ENCODE measurements at places on chromosomes 11 and 22. TPM values are rescaled to one million over a fixed set of nuclear protein-coding genes. Genes with fewer than 3 reads are reported as not detected.

- no peak for DNase-seq
These were observed 27.1 kb downstream of the EHF start for GRCh38 chr11:34648036-34648435.

GRCh38 chr11:77580712-77581337 is 8.9 kb upstream of the AQP11 start:
- peak; percentile 55 for DNase-seq

DNA sequence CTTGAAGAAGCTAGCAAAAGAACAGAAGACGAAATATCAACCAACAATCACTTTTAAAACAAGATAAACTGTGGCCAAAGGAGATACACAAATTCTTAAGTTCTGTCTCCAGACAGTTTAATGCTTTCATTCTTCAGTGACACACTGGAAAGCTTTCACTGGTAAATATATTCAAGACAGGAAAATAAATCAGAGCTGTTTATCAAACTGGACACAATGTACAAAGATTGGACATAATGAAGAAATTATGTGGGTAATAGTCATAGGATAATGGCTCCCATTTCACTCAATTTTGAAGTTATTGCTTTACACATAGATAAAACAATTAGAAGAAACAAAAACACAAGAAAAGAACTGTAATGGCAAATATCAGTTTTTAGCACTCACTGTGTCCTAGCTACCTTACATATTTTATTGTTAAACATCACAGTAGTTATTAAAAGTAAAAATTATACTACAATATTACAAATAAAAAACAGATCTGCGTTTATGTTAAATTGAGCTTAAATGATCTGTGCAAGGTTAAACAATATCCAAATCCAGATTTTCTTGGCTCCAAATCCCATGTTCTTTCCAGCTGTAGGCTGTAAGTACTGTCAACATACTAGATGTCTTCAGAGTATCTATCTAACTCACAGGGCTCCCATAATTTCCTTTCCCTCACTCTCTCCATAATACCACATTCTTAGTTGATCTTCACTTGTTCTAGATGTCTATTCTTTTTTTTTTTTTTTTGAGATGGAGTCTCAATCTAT is 38.6 kb upstream of the NOX4 start:
- DNase-seq: no peak

- peak; percentile 13 for DNase-seq
These were observed 666 bp downstream of the SLC25A18 start for GRCh38 chr22:17563936-17564391.

DNA sequence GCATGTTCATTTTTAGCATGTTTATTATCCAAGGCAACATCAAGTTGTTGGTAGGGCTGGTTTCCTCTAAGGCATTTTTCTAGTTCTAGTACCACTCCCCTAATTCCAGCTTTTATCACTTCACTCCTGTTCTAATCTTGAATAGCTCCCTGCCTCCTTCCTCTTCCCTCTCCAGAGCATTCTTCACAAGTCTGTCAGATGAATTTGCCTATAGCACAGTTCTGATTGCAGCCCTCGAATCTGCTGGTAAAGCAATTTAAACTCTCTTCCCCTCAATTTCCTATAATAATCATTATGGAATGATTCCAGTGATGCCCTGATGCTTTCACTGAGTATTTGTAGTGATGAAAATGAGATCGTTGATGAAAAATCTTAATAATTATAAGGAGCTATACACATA is 43.3 kb downstream of the CLMP start:
- no peak for DNase-seq

DNA sequence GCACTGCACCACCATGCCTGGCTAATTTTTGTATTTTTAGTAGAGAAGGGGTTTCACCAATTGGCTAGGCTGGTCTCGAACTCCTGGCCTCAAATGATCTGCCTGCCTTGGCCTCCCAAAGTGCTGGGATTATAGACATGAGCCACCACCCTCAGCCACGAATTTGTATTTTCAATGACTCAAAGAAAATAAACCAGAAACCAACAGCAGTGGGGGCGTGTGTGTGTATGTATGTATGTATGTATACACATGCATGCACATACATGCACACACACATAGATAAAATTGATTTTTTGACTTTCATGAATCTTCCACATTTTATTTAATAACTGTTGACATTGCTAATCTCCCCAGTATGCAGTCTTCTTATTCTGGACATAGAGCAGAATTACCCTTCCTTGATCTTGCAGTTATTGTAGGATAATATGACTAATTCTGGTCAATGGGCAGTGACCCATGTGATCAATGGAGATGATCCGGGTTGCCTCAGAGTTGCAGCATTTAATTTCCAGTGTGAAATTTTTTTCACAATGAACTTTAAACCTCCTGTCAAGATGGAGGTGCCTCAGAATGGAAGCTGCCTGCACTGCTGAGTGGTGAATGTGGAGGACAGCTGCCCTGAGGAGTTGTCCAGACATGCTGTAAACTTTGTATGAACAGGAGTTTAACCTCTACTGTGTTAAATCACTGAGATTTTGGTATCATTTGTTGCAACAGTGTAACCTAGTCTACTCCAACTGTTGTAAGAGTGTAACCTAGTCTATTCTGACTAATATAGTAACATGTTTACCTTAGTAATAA is 12.8 kb upstream of the PTPN5 start:
- DNase-seq: no peak

- no peak for DNase-seq
These were observed 109.0 kb downstream of the EMSY start for GRCh38 chr11:76553554-76554476.

- no peak for DNase-seq
These were observed 142.0 kb downstream of the TRIM29 start for GRCh38 chr11:119995730-119996491.

DNA sequence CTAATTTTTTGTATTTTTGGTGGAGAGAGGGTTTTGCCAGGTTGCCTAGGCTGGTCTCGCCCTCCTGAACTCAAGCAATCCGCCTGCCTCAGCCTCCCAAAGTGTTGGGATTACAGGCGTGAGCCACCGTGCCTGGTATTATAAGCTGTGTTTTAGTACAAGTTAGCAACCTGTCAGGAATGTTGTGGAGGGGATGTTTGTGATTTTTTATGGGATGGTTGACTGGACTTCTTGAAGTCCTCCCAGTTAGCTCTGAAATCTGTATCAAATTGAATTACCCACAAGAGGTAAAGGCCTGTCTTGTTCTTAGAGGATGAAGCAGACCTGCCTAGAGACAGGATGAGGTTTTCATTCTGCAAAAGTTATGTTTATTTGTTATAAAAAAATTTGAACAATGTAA is 34.1 kb upstream of the IL18BP start:
- DNase-seq: peak; percentile 41

GRCh38 chr22:32478994-32479393 is 4.4 kb downstream of the FBXO7 start:
- DNase-seq: no peak

DNA sequence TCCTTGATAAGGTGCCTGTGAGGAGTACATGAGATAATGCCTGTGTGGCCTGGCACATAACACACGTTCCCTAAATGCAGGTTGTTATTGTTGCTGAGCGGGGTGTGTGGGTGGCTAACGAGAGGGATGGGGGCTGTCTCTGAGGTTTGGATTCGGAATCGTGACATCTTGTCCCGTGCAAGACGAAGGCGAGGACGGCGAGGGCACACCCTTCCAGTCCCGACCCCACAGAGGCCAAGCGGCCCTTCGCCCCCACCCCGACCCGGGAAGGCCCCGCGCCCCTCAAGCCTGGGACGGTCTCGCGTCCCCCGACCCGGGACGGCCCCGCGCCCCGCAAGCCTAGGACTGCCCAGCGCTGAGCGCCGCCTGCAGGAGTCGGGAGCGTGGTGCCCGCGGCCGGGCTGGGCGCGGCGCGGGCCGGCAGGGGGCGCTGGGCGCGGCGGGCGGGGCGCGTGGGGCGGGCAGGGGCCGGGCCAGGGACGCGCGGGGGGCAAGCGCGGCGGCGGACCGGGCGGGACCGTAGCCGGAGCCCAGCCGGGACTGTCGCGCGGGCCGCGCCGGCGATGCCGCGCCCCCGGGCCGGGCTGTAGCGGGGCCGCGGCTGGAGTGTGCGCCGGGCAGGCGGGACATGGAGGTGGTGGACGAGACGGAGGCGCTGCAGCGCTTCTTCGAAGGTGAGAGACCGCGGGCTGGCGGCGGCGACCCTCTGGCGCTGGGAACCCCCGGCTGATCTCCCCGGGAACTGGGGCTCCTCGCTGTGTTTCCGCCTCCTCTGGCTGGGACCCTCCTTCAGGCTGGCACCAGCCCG is at the start of gene MYRF:
Gene MYRF (plus strand): TSS at position 520 of the 808 bp plus-strand sequence. CDS start 109 bp downstream, at position 629.
- peak; percentile 26 for DNase-seq

GRCh38 chr22:48227341-48228018 is 1465.0 kb downstream of the TBC1D22A start:
- no peak for DNase-seq

DNA sequence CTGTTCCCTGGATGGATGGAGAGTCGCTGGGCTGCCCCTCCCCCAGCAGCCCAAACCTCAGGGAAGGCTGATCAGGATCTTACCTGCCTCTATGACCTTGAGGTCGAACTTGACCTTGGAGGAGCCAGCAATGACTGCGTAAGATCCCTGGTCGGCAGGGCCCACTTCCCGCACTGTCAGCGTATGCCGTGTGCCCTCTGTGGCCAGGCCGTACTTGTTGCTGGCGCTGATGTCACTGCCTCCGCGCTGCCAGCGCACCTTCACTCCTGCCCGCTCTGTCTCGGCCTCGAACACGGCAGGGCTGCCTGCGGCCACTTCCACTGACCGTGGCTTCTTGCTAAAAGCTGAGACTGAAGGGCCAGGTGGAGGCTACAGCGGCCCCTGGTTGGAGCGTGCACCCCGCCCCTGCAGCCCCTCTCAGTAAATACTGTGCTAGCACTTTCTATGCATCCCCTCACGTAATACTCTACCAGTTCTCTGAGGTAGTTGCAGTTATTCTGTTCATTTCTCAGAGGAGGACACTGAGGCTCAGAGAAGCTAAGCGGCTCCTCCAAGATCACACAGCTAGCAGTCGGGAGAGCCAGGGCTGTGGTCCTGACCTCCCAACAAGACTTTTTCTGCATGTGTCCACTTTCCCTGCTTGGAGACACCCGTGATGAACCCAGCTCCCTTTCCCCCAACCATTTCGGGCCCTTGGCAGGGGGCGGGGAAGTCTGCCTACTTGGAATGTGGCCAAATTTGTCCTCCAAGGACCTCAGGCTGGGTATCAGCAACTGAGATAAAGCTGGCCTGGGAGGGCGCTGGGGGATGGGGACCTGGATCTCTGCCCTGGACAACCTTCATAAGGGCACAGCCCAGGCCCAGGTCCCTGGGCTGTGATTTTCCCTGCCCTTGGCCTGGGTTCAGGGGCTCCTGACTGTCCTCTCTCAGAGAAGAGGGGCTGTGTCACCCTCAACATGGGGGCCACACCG is 1.1 kb downstream of the MYBPC3 start:
- no peak for DNase-seq

DNA sequence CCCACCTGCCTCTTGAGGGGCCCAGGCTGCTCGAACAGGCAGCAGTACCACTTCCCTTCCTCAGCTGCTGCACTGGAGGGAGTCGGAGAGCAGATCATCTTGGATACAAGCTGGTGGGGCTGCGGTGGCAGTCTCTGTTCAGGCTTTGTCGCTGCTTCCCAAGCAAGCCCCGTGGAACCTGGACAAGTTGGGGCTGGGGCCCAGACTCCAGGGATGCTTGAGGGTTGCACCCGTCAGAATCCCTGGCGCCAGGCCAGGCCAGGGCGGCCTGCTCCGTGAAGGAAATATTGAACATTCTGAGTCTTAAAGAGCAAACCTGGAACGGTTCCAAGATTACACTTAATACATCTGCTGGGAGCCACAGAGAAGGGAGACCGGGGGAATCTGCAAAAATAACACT is 310.1 kb upstream of the SORL1-AS1 start:
- DNase-seq: peak; percentile 13

- no peak for DNase-seq
These were observed 10.1 kb upstream of the SCN2B start for GRCh38 chr11:118186346-118187107.

GRCh38 chr11:34531663-34532062 is 18.1 kb upstream of the ELF5 start:
- DNase-seq: peak; percentile 5

GRCh38 chr11:61484541-61484940 is 24.0 kb upstream of the LRRC10B start:
- DNase-seq: no peak

DNA sequence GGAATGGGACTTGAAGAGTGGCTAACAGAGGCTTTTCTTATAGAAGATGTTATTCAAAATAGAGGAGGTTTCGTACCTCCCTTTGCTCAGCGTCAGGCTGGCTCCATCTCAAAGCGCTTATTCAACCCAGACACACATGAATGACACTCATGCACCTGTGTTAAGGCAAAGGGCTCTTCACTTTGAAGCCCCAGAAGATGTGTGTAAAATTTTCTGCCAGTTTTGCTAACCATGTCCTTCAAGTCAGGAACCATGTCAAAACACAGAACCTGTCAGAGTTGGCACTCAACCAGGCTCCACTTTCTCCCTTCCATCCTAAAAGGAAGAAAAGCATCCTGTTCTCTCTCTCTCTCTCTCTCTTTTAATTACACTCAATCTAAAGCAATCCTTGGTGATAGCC is 352.8 kb upstream of the NARS2 start:
- DNase-seq: no peak

DNA sequence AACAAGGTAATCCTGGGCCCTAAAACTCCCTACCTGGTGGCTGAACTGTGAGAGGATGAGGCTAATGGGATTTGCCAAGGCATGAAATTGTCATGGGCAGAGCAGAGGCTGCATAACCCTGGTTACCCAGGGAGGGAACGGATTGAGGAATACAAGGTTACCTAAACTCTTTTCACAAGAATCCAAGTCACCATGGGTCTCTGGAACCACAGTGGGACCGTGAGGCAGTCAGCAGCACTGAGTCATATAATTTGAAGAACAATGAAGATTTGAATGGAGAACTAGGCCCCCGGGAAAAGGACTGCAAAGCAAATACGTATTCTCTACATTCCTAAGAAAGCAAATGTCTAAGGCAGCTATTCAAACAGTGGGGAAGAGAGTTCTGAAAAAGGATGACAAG is 19.8 kb downstream of the CAT start:
- DNase-seq: no peak

DNA sequence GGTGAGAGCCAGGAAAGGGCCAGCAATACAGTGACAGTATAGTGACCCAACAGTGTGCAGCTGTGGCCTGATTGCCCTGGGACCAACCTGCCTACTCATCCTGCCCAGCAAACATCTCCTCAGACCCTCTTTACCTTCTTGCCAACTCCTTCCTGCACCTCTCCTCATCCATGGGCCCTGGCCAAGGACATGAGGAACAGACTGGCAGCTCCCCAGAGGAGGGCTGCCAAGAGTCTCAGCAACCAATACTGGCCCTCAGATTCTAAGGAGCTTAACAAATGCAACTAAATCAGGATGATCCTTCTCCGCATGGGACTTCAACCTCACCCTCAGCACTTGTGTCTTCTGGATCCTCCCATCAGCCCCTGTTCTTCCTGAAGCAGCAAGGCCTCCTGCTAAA is 77.0 kb downstream of the RPL27A start:
- DNase-seq: no peak

CALCB gene
- not detected for total RNA-seq

KRTAP5-7 gene
- not detected for total RNA-seq

TMPRSS4 gene
- not detected for total RNA-seq

FAM118B gene
- total RNA-seq: 27.3 TPM

TRIM77 gene
- not detected for total RNA-seq

CCDC15 gene
- total RNA-seq: 7.6 TPM

OR10D3 gene
- total RNA-seq: not detected

CSRP3 gene
- total RNA-seq: not detected

B3GAT3 gene
- 44.9 TPM for total RNA-seq

RAG2 gene
- not detected for total RNA-seq

FAM111A gene
- total RNA-seq: 159 TPM

GPHA2 gene
- total RNA-seq: not detected

GGT1 gene
- total RNA-seq: 3.2 TPM

EMID1 gene
- not detected for total RNA-seq

ART1 gene
- not detected for total RNA-seq

OR52A1 gene
- not detected for total RNA-seq

UBASH3B gene
- 19.3 TPM for total RNA-seq

SLCO2B1 gene
- total RNA-seq: 0.74 TPM
